Stimulated activated CD8-positive, alpha-beta memory T cell treated with anti-CD3 and anti-CD28 coated beads, Interleukin-4, amount 100 ng/mL, for 24 hours (primary cell): ENCODE measurements at places on chromosomes 5 and 9.

DNA sequence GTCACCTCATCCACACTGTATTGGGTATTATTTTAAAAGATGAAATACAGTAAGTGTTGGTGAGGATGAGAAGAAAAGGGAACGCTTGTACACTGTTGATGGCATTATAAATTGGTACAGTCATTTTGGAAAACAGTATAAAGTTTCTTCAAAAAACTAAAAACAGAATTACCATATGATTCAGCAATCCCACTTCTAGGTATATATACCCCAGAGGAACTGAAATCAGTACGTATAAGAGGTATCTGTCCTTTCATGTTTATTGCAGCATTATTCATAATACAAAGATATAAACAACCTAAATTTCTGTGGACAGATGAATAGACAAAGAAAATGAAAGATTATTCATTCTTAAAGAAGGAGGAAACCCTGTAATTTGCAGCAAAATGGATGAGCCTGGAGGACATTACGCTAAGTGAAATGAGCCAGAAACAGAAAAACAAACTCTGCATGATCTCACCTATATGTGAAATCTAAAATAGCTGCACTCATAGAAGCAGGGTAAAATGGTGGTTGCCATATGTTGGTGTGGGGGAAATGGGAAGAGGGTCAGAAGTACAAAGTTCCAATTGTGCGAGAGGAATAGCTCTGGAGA is 191.6 kb downstream of the TRIM36 start:
- no peak for DNase-seq

GRCh38 chr9:33662871-33663270 is 132.5 kb upstream of the PRSS3 start:
- DNase-seq = no peak

- DNase-seq = no peak
These were observed 114.6 kb upstream of the SLC12A2 start for GRCh38 chr5:127969002-127969401.

DNA sequence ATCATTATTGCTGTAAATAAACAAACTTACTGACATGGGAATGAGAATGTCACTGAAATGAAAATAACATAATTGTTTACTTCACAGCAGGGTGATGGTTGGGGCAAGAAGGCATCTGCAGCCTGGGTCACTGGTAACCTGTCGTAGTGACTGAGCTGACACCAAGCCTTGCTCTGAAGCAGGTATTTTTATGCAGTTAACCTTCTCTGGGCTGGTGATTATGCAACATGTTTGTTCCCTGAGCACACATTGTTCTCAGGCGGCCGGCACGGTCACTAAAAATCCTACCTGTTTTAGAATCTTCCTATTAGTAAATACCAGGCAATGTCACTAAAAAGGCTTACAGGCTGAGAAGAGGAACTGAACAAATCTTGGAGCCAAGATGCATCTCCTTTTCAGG is 157.7 kb upstream of the NR3C1 start:
- DNase-seq = no peak

- DNase-seq = no peak
These were observed 22.9 kb downstream of the PSMB7 start for GRCh38 chr9:124392254-124392870.

DNA sequence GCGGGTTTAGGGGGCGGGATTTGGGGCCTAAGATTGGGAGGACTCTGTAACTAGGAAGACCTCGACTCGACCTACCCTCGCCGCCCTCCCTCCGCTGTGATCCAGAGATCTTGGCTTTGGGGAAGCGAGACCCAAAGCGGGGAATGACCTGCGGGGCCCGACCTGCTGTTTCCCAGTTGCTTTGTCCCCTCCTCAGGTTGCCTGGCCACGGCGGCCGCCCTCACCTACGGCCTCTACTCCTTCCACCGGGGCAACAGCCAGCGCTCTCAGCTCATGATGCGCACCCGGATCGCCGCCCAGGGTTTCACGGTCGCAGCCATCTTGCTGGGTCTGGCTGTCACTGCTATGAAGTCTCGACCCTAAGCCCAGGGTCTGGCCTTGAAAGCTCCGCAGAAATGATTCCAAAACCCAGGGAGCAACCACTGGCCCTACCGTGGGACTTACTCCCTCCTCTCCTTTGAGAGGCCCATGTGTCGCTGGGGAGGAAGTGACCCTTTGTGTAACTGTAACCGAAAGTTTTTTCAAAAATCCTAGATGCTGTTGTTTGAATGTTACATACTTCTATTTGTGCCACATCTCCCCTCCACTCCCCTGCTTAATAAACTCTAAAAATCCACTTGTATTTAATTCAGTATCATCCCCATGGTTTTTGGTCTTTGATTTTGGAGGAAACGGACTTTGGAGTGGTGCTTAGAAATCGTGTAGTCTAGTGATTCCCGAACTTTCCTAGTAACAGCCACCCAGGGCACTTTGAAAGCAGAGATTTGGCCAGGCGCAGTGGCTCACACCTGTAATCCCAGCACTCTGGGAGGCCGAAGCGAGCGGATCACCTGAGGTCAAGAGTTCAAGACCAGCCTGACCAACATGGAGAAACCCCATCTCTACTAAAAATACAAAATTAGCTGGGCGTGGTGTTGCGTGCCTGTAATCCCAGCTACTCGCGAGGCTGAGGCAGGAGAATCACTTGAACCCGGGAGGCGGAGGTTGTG is 878 bp downstream of the HIGD2A start:
- DNase-seq = no peak

DNA sequence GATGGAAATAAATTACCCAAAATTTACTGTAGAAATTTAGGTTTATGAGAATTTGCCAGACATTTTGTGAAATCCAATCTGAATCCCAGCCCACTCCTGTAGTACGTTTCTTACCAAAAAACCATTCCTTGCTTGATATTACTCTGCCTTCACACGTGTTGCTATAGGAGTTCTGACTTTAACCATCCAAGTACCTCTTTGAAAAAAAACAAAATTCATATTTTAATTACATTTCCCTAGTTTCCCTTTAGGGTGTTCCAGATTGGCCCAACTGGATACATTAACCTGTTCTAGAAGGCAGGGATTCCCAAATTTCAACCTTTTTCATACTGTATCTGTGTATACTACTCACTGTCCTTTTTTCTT is 1.4 kb upstream of the PJA2 start:
- DNase-seq = no peak

GRCh38 chr9:99039505-99040182 is 65.3 kb upstream of the TGFBR1 start:
- DNase-seq = no peak

GRCh38 chr9:72872718-72873117 is 80.1 kb downstream of the ALDH1A1 start:
- DNase-seq = no peak

- no peak for DNase-seq
These were observed 198.1 kb downstream of the EFNA5 start for GRCh38 chr5:107472620-107473064.

GRCh38 chr9:112421771-112422222 is 41.9 kb downstream of the HSDL2 start:
- no peak for DNase-seq

DNA sequence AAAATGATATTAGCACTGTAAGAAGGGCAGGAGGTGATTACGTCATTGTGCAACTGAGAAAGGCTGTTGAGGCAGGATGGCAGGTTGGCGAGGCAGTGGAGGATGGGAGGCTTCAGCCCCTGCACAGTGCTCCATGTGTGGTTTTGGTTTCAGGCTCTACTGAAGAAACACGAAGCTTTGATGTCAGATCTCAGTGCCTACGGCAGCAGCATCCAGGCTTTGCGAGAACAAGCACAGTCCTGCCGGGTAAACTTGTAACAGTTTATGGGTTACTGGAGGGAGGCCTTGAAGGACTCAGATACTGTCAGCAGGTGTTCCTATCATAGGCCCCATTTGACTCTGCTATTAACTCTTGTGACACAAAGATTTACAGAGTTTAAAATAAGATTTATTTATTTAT is 35.1 kb downstream of the SPTAN1 start:
- DNase-seq = peak; percentile 11

DNA sequence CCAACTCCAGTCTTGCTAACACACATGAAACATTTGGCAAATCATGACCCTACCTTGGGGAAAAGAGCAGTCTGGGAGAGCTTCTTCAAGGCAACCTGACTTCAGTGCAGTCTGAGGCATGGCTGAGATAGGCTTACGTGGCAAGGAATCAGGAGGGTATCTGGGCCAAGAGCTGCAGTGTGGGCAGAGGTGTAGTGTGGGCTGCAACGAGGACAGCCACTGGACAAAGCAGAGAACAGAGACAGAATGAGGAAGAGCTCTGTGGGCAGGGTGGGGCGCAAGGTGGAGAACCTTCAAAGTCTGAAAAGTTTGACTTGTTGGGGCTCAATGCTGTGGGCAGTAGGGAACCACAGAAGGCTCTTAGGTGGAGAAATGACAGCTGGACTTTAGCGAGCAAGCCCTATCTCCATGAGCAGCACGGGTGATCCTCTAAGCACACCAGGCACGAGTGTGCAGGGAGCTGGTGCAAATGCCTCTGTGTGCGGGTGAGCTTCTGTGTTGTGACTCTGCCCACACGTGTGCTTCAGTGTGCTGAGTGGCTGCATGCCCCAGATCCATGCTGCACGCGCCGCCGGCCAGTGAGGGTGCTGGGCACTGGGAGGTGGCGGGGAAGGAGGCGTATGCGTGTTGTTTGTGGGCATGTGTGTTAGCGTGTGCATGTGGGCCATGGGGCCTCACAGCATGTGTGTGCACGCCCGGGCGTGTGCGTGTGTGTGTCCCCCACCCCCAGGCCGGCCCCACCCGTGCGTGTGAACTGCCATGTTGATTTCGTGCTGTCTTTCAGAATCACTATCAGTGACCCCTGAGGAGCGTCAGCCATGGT is 23.3 kb downstream of the GOLGA2 start:
- no peak for DNase-seq

- no peak for DNase-seq
These were observed 1.7 kb downstream of the EBF1 start for GRCh38 chr5:159097784-159098602.

DNA sequence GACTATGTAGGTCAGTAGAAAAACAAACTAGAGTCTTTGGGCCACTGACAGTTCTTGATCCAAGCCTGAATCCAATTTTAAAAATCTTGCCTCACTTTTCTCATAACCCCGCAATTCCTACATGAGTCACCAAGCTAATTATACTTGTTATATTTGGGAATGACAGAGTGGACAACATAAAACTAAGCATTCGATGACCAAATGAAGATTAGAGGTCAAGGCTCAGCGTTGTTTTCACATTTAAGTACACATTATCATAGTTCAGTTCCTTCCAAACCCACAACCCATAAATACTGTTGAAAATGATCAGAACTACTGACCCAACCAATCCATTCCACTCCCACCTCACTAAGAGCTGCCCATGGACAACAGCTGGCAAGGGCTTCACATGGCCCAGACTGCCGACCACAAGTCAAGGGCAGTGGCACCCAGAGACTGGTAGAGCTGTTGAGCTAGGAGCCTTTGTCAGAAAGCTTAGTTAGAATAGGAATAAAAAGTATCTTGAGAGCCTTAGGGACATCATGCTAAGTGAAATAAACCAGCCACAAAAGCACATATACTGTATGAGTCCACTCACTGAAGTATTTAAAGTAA is 64.2 kb downstream of the MYO10 start:
- DNase-seq = no peak

DNA sequence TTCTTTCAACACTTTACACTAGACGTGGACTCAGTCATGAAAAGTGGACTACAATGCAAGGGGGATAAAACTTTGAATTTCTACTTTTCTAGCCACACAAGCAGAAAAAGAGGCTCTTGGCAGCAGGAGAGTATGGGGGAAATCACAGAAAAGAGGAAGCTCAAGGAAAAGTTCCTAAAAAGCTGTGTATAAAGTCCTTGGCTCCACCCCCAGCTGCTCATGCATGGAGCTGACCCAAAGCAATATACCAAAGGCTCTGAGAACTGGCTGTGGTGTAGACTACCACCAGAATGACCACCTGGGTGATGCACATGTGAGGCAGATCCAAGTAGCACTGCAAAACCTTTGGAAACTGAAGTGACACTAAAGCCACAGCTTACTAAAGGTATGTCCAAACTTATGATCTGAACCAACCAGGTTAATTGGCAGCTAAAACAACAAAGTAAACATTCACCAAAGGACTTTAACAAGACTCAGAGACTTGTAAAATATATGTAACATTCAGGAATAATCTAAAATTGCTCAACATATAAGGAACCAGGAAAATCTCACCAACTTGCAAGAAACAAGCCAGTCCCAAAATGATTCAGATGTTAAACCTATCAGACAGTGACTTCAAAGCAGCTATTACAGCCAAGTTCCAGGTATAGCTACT is 55.5 kb upstream of the RASGRF2 start:
- no peak for DNase-seq

DNA sequence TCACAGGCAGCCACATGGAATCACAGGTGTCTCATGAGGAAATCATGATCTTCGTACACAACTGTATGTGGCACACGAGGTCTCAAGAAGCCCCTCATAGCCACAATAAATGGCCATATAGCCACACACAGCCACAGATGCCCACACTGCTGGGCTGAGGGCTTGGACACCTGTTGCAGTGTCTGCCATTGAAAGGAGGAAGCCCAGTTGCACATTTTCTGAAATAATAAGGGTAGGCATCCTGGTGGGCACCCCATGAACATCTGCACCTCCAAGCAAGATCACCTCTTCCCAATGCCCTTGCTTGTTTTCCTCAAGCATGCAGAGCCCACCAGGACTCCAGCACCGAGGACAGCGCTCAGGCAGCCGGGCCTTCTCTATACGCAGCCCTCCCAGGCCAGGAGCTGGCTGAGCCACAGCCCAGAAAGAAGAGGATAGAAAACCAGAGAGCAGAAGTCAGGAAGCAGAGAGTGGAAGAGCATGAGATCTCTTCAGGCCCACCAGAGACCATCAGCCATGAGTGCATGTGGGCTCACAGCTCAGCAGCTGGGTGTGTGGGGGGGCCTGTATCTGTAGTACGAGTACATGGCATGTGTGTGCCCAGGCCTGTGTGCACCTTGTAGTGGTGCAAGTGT is 1.0 kb upstream of the ACSL6 start:
- DNase-seq = no peak

DNA sequence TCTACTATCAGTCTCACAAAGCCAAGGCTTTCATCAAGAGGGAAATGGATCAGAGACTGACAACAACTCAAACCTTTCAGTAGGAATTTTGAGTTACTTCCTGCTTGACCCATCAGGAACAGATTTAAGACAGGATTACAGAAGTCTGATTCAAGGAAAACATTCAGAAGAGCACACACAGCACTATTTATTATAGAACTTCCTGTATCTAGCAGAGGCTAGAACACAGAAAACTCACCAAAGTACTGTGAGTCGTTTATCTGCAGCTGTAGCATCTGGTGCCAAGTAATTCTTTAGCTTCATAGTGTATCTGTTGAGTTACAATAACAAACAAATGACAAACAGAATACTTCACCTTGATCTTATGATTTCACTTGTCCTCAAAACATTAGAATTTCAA is 13.8 kb downstream of the LEAP2 start:
- DNase-seq = no peak

- DNase-seq = no peak
These were observed 245.5 kb downstream of the ARRDC3 start for GRCh38 chr5:91137647-91138046.
